T-helper 9 cell (primary cell): ENCODE measurements at places on chromosomes 4 and X.
A peak's percentile ranks its signal among the peaks of the same experiment; 100 is the strongest.

DNA sequence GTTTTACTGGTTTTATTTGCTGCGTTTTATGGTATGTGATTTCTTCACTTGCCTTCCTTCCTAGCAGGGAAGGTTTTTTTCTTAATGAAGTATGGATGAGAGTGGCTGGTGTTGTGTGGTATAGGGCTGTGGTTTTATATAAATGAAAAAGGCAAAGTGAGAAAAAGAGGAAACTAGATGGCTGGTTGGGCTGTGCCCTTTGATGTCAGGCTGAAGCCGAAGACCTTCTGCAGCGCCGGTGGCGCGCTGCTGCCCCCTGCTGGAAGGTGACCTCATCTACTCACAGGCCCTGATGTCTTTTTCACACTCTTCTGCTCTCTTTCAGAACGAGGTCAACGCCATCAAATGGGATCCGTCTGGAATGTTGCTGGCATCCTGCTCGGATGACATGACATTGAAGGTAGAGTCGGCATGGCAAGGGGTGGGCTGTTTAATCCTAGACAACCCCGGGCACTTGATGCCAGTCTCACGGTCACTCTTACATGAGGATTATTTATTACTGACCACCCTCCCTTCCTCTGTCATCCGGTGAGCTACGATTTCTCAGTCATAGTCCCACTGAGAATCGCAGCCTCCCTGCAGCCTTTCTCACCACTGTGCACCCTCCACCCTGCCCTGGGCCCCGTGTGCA, 56.6 kb downstream of the GPR143 start:
- peak; percentile 81 for DNase-seq

DNA sequence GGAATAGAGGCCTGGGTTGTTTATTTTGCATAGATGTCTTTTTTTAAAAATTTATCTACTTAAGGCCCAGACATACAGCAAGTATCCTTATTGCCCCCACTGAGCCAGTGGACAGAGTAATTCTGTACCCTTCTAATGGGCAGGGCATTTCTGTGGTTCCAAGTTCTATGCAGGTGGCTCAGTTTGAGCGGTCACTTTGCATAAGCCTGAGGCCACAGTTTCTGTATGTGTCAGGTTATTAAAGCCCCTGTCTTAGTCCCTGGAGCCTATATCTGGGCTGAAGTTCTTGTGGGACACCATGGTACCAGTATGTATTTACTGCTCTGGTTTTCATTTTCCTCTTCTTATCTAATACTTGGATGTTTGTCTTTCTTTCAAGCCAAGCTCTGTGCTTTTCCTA, 168.8 kb downstream of the MID1IP1 start:
- no peak for DNase-seq

DNA sequence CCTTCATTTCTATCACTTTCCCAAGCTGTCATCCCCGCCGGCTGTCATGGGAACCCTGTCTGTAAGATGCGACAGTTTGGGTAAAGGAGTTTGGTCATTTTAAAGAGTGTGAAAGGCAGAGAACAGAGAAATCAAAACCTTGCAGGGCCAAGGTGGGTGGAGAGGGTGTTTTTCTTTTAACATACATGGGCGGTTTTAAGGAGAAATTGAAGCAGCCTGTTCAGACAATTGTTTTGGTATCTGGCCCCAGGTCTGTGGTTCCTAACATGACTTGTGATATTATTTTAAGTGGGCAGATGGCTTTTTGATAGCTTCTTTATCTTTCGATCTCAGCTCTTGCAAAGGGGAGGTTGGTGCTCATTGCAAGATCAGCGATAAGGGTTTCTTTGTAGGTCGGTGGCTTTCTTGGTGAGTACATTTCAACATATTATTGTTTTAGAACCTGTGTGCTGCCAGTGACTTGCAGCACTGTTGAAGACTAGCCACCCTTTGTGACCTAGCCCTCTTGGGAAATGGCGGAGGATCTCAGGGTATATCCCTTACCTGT, 3.7 kb downstream of the PPP1R3F start:
- DNase-seq, result no peak

- no peak for DNase-seq
Measured at GRCh38 chr4:67568820-67569219, 10.3 kb downstream of the STAP1 start.

- DNase-seq, result peak; percentile 81
Measured at GRCh38 chr4:86934771-86935565, at the start of gene AFF1. Gene AFF1, plus strand, starts transcription at chr4:86935011. Its CDS starts 13,523 bp downstream, at chr4:86948534.

GRCh38 chr4:167274351-167274750, 40.1 kb upstream of the SPOCK3 start:
- no peak for DNase-seq

- DNase-seq, result no peak
Measured at GRCh38 chrX:149274516-149275105, 230.5 kb downstream of the IDS start.

DNA sequence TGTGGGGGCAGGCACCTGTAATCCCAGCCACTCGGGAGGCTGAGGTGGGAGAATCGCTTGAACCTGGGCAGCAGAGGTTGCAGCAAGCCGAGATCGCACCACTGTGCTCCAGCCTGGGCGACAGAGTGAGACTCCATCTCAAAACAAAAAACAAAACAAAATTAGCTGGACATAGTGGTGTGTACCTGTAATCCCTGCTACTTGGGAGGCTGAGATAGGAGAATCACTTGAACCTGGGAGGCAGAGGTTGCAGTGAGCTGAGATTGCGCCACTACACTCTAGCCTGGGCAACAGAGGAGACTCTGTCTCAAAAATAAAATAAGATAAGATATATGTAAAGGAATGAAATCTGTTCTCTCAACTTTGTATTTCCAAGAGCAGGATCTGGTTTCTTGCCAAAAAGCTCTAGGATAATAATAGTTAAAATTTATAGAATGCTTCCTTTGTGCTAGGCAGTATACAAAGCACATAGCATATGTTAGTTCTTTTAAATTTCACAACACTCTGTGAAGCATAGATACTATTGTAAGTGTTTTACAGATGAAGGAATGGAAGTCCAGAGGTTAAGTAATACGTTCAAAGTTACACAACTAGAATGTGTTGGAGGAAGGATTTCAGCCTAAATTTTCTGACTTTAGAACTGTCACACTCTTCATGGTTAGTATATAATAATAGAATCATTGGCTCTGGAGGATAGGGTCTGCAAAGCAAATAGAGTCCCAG, 10.3 kb downstream of the MRPL1 start:
- no peak for DNase-seq

DNA sequence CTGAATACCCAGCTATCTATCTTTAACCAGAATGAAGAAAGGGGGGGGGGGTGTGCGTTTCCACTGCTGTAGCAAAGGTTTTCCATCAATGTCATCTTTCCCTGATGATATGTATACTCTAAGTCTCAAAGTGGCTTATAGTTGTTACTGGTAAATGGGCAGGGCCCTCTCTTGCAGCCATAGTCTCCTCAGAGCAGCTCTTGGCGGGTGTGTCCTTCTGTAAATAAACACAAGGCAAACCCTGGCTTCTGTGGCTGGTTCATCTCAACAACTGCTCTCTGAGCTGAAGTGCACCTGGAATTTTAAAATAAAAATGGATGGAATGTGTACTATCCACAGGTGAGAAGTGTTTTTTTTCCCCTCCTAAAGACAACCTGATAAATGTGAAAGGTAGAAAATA, 57.5 kb upstream of the SCML1 start:
- DNase-seq, result no peak

DNA sequence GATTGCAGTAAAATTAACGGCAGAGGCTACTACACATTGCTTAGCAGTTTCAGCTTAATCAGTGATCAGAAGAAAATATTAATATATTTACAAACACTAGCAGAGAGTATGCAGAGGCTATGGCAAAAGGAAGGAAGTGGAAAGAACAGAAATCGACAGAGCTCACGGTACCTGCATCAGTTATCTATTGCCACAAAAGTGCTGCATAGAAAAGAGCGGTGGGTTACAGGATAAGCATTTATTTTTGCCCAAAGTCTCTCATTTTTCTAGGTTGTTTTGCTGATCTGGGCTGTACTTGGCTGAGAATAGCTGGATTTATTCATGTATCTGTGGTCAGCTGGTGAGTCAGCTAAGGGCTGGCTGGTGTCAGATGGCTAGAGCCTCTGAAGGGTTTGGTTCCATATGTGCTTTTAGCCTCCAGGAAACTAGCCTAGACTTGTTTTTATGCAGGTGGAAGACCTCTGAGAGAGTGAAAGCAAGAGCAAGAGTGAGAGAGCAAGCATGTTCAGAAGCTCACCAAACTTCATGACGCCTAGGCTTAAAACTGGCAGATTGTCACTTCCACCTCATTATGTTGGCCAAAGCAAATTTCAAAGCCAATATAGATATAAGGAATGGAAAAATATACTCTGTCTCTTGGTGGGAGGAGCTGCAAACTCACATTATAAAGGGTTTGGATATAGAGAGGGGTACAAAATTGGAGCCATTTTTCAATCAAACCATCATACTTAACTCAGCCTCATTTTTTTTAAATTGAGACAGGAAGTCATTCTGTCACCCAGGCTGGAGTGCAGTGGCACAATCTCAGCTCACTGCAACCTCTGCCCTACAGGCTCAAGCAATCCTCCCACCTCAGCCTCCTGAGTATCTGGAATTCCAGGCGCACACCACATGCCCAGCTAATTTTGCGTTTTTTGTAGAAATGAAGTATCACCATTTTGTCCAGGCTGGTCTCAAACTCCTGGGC, 153.2 kb upstream of the RPL34 start:
- DNase-seq, result no peak

DNA sequence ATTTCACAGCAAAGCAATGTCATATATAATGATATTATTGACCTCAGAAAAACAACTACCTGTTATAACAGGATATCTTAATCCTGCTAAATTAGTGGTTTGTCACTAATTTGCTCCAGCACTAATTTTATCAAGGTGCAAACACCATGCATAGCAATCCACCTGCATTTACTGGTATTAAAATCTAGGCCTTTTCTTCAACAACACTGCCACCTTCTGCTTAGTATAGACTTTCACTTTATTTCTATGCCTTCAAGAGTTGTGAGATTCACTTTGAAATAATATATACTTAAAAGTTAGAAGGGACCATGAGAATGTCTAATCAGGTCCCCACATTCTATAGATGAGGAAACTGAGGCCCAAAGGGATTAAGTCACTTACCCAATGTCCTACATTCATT, 82.1 kb upstream of the IQCM start:
- no peak for DNase-seq

- no peak for DNase-seq
Measured at GRCh38 chrX:7059214-7059838, 88.2 kb upstream of the STS start.

DNA sequence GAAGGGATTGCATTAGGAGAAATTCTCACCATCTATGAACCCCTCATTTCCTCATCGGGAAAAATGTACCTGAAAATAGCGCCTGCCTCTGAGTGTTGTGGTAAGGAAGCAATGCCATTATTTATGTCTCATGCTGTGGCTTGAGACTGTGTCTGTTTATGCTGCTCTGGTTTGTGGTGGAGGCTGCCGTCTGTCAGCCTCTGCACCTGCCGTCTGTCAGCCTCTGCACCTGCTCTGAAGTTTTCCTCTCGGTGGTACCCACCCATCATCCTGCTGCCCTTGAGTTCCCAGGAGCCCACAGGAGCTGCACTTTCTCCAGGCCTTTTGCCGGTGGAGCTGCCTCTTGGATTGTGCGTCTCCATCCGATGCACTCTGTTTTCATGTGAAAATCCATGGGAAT, 68.5 kb upstream of the PPP2R3B start:
- DNase-seq, result no peak

DNA sequence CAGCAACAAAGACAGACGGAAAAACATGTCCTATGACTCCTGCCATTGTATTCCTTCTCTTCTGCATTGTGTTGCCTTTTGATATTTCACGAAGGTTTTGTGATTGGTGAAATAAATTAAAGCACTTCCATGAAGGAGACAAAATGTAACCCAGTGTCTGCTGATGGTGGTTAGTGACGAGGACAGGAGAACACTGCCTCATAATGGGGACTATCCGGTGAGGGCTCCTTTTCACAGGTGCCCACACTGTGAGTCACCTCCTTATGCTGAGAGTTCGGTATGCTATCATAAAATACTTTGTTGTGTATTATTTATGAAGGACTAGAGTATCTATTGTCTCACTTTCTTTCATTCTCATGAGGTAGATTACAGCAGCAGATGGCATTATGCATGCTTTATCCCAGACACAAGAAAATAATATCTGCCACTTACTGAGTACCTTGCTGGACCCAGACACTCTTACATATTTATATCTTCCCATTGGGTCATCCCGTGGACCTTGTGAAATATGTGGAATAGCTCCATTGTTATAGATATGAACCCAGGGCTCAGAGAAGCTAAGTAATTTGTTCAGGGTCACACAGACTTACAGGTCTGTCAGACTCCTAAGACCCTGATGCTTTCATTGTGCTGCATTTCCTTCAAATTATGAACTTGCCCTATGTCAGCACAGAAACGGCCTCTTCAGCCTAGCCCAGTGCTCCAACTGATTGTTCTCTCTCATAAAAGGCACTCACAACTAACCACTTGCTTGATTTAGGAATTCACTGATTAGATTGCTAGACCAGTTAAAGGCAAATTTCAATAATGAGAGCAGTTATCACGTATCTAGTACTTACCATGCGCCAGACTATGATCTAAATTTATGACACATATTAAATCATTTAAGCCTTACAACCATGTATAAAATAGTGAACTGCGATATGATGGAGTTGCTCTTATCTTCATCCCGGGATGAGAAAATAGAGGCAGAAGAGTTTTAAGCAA, 31.2 kb downstream of the PLS3 start:
- no peak for DNase-seq

- DNase-seq, result no peak
Measured at GRCh38 chrX:2638279-2638678, 52.8 kb upstream of the CD99 start.
